ENCODE measurements at places on chromosomes 4 and X.

DNA sequence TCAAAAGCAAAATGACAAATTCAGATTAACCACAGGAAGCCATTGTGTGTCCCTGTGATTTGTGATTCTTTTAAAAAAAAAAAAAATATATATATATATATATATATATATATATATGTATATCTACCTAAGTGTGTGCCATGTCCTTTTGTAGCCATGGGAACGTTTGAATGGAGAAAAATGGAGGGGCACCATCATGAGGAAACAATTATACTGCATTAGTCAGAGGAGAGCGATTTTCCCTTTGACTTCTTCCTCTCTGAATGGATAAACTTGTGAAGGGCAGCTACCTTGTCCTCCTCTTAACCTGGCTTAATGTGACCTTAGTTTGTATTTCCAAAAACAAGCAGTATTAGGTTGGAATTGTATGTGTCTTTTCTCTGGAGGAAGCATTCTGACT, 23.3 kb upstream of the CBLL2 start:
- no peak for DNase-seq

DNA sequence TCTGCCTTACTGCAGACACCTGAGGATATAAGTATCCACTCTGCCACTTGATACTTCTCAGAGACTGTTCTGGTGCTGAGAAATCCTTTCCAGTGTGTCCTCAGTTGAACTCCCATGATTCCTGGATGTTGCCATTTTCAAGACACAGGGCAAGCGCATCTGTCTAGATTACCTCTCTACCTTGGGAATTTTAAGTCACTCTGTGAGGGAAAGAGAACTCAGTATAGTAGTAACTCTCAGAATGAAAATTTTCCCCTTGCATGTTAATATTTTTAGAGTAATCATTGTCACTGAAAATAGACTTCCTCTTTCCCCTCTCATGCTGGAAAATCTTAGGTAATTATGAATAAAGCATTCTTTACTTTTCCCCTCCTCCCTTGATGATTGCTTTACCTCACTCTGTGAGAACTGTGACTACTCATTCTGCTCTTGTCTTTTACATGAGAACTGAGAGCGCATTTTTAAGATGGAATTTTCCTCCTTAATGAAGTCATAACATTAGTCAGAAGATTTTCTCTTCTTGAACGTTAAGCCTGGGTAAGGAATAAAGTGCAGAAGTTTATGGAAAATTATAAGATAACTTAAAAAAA, 45.0 kb downstream of the TET2 start:
- DNase-seq: no peak

GRCh38 chr4:153798420-153798819, 9.5 kb upstream of the SFRP2 start:
- no peak for DNase-seq

GRCh38 chr4:55706541-55706940, 70.4 kb upstream of the NMU start:
- no peak for DNase-seq

- no peak for DNase-seq
These were observed 135.0 kb upstream of the IL15 start for GRCh38 chr4:141501395-141501794.

DNA sequence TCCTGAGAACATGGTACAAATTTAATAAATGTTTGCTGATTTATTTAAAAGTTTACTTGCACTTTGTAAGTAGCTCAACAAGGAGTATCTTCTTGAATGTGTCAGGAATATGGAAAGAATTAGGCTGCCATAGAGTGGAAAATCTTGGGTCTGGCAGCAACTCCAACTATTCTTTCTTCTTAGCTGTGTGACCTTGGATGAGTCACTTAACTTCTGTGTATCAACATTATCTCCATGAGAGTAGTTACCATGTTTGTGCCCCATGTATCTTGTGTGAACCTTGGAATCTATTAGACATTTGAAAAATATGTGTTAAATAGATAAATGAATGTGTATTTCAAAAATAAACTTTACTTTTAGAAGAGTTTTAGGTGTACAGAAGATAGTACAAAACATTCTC, 348.8 kb downstream of the GBA3 start:
- no peak for DNase-seq

GRCh38 chr4:113141901-113142346, 92.5 kb downstream of the ANK2 start:
- DNase-seq: no peak

DNA sequence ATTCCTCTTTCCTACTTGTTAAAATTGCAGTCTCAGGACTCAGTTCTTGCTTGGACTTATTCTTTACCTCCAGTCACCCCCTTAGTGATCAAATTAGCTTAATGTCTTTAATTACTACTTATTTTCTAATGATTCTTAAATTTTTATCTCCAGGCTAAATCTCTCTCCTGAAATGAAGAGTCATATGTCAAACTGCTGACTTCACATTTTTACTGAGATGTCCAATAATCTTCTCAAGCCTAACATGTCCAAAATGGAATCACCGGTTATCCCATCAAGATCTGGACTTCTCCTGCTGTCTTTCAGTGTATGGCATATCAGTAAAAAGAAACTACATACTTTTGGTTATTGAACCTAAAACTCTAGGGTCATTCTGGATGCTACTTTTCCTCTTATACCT, 332.3 kb upstream of the HTR2C start:
- DNase-seq: no peak

GRCh38 chrX:152847281-152847680, 16.4 kb downstream of the NSDHL start:
- no peak for DNase-seq

DNA sequence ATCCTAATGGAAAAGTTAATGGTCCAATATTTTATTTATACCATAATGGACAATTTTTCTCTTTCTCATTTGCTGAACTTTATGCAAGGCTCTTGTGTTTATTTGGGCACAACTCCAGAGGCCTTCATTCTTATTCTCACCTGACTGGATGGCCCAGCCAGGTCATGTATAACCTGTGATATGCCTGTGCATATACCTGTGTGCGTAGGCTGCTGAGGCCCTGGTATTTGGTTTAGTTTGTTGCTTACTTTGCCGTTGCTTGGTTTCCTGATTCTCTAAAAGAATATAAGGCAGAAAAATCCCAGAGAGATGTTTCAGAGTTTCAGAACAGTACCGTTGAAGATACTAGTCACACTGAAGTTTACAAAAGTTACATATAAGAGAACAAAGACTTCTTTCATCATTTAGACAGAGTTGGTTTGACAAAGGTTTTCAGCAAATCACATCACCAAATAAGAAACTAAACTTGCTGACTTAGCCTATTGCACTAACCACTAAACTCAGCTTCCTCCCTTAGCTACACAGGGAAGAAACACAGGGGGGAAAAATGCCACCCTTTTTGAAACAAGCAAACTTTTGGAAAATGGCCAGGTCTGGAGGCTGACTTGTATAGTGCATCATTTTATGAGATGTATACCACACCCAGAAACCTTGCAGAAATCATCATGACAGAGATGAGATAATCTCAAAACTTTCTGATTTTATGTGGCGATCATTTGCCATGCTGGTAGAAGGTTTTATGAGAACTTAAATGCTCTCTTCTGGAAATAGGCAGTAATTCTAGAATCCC, 248.5 kb downstream of the GRIA3 start:
- no peak for DNase-seq

DNA sequence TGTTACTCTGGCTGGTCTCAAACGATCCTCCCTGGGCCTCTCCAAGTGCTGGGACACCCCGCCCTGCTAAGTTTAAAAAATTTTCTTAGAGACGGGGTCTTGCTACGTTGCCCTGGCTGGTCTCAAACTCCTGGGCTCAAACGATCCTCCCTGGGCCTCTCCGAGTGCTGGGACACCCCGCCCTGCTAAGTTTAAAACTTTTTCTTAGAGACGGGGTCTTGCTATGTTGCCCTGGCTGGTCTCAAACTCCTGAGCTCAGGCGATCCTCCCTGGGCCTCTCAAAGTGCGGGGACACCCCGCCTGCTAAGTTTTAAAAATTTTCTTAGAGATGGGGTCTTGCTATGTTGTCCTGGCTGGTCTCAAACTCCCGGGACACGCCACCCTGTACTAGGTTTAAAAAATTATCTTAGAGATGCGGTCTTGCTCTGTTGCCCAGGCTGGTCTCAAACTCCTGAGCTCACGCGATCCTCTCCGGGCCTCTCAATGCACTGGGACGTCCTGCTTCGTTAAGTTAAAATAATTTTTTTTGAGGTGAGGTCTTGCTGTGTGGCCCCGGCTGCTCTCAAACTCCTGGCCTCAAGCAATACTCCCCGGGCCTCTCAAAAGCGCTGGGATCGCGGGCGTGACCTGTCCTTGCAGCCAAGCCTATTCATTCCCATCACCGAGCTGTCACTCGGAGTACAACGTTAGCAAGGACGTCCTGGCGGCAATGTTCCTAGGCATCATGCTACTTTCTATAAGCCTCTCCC, 1.1 kb downstream of the SLC25A6 start:
- DNase-seq: no peak

GRCh38 chrX:26580021-26580420, 364.1 kb downstream of the MAGEB5 start:
- DNase-seq: no peak

DNA sequence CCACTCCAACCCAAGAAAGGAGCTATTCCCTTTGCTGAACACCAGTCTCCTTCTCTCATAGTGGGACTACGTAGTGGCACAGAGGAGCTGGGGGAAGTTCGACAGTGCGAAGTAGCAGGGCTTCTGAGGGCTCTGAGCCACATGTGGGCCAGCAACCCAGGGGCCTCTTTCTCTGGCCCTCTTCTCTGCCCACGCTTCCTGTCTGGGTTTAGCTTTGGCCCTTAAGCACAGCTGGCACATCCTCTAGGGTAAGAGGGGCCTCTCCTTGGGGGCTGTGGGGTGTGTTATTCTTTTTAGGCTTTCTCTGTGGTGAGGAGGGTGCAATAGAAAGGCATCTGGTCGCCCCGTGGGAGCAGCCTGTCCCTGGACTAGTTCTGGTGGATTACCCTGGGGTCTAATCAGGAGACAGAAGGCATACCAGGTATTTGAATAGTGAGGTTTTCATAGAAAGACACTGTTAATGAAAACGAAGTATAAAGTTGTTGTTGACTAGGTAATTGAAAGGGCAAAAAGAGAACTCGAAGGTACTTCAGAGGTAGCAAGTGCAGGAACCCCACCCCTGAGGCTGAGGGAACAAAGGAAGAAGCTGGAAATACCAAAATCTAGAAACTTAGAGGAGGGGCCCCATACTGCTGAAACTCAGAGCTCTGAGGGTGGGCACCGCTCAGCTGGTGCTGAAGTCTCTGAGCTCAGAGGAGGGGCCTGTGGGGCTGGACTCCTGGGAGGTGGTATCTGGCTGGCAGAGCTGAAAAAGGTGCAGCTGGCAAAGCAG, 151.9 kb upstream of the RPS6KA3 start:
- no peak for DNase-seq

DNA sequence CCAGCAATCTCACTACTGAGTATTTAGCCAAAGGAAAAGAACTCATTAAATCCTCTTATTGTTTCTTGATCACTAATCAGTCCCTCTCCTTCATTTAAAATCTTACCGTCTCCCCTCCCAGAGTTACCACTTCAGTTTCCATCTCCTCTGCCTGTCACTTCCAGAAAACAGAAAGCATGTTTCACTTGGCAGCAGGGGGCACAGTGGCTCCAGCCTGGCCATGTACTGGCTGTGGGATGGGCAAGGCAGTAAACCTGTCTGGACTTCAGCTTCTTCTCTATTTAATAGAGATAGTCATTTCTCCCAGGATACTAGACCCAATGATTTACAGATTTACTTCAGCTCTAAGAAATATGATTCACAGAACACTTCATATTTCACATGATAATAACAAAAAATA, 63.2 kb downstream of the CD40LG start:
- no peak for DNase-seq

- DNase-seq: no peak
These were observed 210.9 kb upstream of the FAM241A start for GRCh38 chr4:111934314-111934713.

- no peak for DNase-seq
These were observed 3.5 kb upstream of the NKX1-1 start for GRCh38 chr4:1409491-1410425.

GRCh38 chr4:56134266-56134665, 185.5 kb downstream of the CEP135 start:
- DNase-seq: no peak

DNA sequence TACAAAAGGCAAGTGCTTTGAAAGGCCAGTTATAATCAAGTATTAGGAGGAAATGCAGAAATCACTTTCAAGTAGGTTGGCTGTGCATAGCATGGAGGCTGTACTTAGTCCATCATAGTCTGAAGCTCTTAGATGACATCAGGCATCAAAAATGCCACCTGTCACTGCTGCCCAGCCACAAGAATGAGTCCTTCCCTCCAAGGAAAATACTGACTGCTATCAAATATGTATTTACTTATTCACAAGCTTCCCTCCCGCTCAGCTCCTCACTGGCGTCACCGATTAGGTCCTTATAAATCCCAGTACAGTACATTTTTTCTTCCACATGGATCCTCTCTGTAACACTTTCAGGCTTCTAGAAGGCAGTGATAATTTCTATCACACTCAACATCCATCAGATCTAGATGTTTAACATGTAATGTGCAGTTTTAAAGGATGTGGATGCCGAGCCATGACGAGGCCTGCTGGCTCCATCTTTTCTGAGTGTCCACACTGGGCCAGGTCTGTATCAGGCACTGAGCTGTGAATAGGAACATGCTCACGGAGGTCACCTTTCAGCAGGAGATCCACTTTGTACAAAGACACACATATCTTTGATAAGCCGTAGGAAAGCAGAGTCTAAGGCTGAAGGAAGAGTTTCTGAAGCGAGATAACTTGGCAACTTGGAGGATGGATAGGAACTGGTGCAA, 121.9 kb downstream of the PALLD start:
- DNase-seq: no peak

DNA sequence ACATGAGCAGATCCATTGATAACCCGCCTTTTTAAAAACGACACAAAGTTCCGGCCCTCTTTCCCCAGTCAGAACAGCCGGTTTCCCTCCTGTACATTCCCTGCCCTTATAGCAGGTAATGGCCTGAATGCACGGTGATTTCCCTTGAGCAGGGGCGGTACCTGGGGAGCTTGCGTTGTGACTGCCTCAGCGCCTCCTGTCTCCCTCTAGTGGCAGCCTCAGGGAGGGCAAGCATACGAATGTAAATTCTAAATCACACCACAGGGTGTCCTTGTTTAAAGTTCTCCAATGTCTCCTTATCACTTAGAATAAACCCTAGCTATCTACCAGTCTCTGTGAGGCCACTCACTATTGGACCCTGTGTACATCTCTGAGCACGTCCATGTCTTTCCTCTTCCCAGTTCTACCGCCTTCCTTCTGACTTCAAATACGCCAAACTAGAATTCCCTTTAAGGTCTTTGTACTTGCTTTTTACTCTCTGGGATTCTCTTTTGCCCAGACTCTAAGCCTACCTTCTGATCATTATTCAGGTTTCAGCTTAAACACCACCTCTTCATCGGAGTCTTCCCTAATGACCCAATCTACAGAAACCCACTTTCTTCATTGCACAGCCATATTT, 18.4 kb upstream of the LDB2 start:
- peak; percentile 55 for DNase-seq

All from germinal center (tissue), 1 donor.